NB4 (cell line): ENCODE measurements at places on chromosomes 5 and 9.

DNA sequence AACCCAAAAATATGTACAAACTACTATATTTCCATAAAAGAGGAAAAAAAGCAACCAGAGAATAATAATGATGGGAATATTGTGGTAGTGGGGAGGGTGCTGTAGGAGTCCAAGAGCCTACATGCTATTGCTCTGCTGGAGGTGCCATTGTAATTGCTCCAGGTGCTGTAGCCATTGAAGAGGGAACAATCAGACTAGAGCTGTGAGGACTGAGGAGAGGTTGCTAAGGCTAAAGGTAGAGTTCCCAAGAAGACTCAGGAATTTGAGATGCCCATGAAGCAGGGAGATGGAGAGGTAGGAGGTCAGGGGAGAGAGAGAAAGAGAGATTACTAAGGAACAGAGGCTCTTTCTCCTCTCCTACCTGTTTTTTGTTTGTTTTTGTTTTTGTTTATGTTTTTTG, 394.0 kb downstream of the DMRTA1 start:
- DNase-seq = no peak

DNA sequence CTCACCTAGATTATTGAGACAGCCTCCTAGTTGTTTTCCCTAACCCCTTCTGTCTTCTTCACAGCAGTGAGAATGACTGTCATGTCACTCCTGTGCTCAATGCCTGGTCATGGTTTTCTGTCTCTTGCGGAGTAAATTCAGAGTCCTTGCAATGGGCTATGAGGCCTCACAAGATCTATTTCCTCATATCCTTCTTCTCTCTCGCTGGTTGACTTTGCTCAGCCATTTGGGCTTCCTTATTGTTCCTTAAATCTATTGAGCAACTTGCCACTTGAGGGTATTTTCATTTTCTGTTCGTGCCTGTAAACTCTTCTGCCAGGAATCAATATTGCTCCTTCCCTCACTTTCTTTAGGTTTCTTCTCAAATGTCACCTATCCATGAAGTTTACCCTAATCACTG, 9.0 kb downstream of the PPP3R2 start:
- peak; percentile 67 for DNase-seq

GRCh38 chr5:52989025-52989780, at the start of gene ITGA2:
ITGA2 (plus strand) TSS chr5:52989352; CDS start chr5:52989469, 117 bp downstream.
- DNase-seq = peak; percentile 9

GRCh38 chr5:175772747-175773533, 98.4 kb upstream of the CPLX2 start:
- DNase-seq = no peak

DNA sequence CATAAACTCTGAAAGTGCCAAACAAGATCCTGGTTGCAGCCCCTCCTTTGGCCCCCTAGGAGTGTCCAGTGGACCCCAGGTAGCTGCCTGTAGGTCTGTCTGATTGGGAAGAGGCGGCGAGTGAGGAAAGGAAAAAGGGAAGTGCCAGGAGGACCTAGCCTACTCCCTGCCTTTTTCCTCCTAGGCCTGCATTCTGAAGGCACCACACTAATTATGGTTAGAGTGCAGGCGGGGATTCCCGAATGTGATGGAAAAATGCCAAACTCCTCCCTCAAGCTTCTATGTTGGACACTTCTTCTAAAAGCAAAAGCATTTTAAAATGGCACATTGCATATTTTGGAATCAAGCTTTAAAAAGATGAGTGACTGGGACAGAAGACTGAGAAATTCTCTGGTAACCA, 83.2 kb upstream of the SMIM15 start:
- no peak for DNase-seq

- no peak for DNase-seq
These were observed 82.4 kb downstream of the ZNF354C start for GRCh38 chr5:179142434-179143198.

DNA sequence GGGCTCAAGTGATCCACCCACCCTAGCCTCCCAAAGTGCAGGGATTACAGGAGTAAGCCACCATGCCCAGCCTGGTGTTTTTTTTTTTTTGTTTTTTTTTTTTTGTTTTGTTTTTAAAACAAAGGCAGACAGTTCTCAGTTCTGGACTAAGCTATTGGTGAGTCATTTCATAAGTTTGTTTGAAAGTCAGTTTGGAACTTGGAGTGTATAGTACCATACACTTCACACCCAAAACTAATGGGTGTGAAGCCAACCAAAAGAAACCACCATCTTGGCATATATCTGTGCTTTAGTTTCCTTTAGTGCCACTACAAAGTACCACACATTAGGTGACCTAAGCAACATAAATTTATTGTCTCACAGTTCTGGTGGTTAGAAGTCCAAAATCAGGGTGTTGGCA, 13.4 kb downstream of the MAST4 start:
- DNase-seq = no peak

DNA sequence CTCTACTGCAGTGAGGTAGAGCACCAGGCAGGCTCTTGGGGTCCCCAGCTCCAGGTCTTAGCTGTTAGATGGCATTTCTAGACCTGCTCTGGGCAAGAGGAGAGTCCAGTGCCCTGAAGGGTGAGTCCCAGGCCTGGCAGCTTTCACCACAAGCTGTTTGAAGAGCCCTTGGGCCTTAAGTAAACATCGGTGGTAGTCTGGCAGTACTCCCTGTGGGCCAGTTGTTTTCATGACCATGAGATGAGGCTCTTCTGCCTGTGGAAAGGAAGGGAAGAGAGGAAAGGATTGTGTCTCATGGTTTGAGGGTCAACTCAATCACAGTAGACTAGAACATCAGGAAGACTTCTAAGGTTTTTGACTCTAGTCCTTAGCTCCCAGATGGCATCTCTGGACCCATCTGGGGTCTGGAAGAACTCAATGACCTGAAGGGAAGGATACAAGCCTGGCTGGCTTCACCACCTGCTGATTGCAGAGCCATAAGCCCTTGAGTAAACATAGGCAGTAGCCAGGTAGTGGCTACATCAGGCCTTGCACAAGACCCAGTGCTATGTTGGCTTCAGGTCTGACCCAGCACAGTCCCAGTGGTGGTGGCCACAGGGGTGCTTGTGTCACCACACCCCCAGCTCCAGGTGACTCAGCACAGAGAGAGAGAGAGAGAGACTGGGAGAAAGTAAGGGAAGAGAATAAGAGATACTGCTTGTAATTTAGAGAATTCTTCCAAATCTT, 114.3 kb upstream of the PCSK5 start:
- no peak for DNase-seq

- DNase-seq = no peak
These were observed 10.3 kb downstream of the SLC28A3 start for GRCh38 chr9:84330246-84330645.

GRCh38 chr5:140546851-140547507, 483 bp upstream of the EIF4EBP3 start:
- DNase-seq = peak; percentile 28

- DNase-seq = no peak
These were observed 93.7 kb upstream of the SIMC1 start for GRCh38 chr5:176144508-176144907.

DNA sequence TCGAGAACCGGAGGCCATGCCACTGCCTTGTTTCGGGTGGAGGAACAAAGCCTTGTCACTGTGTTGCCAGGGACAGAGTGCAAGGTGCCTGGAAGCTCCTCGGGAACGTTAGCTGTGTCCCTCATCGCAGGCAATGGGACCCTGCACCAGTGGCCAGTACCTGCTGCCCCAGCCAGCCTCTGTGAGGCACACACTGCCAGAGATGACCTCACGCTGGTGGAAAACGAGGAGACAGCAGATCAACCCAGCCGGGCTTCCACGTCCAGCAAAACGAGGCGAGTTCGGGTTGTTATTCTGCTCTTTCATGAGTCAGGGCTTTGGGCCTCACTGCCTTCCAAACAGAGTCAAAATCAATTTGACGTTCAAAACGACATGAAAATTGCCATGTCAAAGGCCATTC, 104.1 kb downstream of the ADAMTS2 start:
- no peak for DNase-seq

DNA sequence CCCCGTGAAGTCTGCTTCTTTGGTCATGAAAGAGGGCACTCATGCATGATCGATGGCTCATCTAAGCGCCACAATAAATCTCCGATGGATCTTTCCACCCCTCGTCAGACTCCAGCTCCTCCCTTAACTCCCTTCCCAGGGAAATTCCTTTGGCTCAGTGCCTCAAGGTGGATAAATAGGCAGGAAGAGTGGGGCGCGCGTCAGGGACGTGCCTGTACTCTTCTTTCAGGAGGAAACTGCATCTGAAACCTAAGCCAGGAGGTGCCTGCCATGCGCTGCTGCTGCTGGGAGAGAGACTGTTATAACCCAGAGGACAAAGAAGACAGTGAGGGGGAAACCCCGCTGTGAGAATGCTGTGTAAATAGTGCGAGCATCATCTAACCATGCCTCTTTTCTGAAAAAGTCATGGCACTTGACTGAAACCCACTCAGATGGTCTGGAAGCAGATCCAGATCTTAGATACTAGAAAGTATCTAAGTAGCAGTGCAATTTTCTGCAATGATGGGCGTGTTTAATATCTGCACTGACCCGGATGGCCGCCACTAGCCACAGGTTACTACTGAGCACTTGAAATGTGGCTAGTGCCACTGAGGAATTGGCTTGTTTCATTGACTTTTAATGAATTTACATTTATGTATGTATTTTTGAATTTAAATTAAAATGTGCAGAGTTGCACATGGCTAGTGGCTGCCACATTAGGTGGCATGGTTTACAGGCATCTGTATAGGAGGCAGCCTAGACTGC, 120.3 kb upstream of the BASP1 start:
- DNase-seq = no peak

- DNase-seq = no peak
These were observed 958.5 kb downstream of the DTWD2 start for GRCh38 chr5:118029807-118030206.

DNA sequence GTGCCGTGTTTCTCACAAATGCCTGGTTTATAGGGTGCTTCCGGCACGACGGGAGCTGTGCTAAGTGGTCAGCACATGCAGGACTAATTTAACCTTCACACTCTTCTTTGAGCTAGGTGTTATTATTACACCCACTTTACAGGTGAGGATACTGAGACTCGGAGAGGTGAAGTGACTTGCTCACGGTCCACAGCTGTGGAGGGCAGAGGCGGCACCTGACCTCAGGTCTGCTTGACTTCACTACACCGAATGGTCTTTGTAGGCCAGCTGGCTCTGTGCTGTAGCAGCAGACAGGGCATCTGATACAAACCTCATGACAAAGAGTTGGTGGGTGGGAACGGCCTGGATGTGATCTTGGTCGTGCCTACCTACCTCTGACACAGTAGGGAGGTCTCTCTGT, 102.0 kb upstream of the BOD1 start:
- DNase-seq = no peak

DNA sequence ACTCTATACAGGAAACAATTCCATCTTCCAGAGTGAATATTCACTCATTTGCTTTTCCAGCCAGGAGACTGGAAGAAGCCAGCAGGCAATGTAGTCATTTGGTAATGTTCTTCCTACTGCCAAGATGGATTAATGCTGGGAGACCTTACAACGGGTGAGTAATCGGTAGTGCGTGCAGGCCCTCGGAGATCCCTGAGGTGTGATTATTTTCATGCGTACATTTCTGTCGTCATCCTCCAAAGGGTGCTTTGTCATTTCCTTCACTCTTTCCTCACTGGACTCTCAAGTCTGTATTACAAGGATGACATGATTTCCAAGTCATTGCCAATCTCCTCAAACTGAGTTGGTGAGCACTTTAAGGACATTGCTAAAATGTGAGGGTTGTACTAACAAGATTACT, 263.5 kb downstream of the CWC27 start:
- DNase-seq = peak; percentile 9

- no peak for DNase-seq
These were observed 3.2 kb upstream of the NRARP start for GRCh38 chr9:137305060-137305797.

GRCh38 chr5:142697356-142698255, 11.7 kb upstream of the FGF1 start:
- peak; percentile 21 for DNase-seq

DNA sequence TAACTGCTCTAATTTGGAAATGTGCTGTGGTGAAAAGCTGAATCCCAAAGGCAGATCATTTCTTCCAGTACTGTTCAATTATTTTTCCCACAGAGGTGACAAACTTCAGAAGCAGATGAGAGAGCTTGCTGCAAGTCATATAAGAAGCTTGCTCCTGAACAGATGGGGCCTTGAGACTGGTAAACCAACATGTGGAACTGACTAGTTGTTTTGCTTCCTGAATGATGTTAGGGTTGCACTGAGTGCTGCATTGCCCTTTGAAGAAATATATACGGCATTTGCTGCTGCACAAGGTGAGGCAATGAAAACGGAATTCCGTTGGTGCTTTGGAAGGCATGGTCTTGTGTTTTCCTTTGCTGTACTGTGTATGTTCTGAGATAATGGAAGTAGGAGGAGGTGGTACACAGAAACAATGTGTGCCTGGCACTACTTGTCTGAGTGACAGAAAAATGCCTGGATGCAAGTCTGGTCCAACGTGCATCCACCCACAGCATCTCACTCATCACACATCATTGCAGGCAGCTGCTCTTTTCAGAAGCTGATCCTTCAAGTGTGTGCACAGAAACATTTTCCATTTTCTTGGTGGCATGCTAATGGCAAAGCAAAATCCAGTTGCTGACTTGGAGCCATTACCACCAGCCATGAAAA, 76.9 kb downstream of the ANKH start:
- DNase-seq = no peak

DNA sequence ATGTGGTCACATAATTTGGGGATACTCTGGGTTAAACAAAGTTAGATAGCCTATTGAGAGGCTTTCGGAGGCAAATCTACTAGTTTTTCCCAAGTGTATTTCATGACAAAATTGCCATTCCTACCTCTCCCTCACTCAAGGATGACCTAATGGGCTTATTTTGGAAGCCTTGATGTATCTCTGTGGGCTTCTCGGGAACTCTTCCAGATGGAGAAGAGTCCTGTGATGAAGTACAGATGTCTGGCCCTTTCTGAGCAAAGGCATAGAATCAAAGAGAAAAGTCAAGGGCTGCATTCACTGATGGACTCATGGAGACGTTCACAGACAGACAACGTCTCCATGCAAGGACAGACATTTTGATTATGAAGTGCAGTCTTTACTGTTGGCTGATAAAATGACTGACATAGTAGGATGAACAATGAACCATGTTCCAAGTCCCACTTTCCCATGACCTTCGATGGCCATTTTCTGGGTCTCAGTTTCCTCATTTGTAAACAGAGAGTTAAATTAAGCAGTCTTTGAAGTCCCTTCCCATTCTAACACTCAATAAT, 347.2 kb upstream of the CD180 start:
- no peak for DNase-seq

DNA sequence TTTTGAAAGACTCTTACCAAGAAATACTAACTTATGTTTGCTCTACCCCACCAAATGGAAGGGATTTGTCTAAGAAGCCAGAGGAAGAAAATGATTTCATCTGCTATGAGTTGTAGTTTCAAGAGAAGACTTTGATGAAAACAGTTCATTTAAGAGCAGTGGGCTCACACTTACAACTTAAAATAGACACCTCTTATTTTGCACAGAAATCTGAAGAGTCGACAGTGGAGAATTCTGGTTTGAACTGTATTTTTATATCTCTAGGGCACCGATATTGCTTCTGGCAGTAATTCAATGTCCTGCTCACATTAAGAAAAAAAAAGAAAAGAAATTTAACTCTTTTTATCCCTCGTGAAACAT, 1.9 kb upstream of the DAB2 start:
- no peak for DNase-seq

DNA sequence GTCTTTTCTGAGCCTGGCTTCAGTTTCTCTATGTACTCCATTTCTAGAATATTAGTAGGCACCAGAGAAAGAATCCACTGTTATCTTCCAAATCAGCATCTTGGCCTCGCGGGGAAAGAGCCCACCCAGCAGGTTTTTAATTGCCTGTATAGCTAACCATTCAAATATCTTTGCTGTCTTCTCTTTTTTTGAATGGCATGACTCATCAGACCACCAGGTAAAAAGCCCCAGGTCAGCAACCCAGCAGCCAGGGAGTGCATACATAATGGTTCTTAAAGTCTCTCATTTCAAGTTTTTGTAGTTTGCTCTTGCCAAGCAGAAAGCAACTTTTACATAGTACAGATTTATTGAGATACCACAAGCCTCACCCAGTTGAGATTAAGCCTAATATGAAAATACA, 50.7 kb downstream of the TMEM167A start:
- DNase-seq = no peak
